ENCODE measurements at places on chromosomes 6 and 20. TPM values are rescaled to one million over a fixed set of nuclear protein-coding genes. Genes with fewer than 3 reads are reported as not detected.

GRCh38 chr6:116561377-116562018 is 7.9 kb downstream of the CALHM4 start:
- H3K27me3 ChIP-seq: no peaks in the 10 kb centered on the region
- no peak overlapping the region for H3K4me3 ChIP-seq
- no peaks in the 10 kb centered on the region for H3K36me3 ChIP-seq
- no peak overlapping the region for H3K27ac ChIP-seq

DNA sequence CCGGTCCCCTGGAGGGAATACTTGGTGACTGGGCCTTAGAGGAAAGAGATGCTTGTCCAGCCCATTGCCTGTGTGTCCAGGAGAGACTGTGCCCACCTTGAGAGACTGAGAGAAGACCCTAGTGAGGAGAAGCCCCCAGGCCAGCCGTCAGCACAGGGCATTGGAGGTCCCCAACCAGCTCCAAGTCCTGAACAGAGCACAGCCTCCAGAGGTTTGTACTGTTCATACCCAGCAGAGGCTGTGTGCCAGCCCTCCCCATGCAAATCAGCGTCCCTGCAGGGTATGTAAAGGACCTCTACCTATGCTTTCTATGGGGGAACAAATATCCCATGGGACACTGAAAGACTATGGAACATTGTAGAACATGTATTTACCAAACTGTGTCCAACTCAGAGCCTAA is 8.4 kb downstream of the HLA-E start:
- peak; percentile 55 for DNase-seq
- H3K27ac ChIP-seq: no peak overlapping the region
- peaks cover 7% of the 10 kb centered on the region for H3K4me1 ChIP-seq
- no peaks in the 10 kb centered on the region for H3K36me3 ChIP-seq
- H3K4me3 ChIP-seq: no peak overlapping the region
- H3K27me3 ChIP-seq: no peaks in the 10 kb centered on the region

DNA sequence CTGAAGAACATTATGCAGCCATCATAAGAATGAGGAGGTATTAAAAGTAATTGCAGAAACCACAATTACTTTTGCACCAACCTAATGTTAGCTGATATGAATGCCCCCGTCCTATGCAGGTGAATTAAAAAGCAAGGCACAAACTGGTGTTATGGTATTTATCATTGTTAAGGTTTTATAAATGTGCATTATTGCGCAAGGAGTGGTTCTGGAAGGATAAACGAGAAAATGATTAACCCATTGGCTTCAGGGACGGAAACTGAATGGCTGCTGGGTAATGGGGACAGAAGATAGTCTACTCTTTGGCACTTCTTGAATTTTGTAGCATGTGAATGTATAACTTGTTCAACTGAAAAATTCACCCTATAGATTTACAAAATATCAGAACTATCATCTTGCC is 148.6 kb upstream of the SALL4 start:
- H3K4me1 ChIP-seq: no peaks in the 10 kb centered on the region
- H3K27me3 ChIP-seq: no peaks in the 10 kb centered on the region
- H3K36me3 ChIP-seq: no peaks in the 10 kb centered on the region
- no peak overlapping the region for H3K27ac ChIP-seq
- no peak for DNase-seq
- no peak overlapping the region for H3K4me3 ChIP-seq

GRCh38 chr20:38460040-38460623 is 12.5 kb upstream of the RALGAPB start:
- peaks cover 13% of the 10 kb centered on the region for H3K4me1 ChIP-seq
- no peak overlapping the region for H3K27ac ChIP-seq
- no peak overlapping the region for H3K4me3 ChIP-seq
- no peaks in the 10 kb centered on the region for H3K36me3 ChIP-seq
- DNase-seq: no peak
- H3K27me3 ChIP-seq: no peaks in the 10 kb centered on the region

DNA sequence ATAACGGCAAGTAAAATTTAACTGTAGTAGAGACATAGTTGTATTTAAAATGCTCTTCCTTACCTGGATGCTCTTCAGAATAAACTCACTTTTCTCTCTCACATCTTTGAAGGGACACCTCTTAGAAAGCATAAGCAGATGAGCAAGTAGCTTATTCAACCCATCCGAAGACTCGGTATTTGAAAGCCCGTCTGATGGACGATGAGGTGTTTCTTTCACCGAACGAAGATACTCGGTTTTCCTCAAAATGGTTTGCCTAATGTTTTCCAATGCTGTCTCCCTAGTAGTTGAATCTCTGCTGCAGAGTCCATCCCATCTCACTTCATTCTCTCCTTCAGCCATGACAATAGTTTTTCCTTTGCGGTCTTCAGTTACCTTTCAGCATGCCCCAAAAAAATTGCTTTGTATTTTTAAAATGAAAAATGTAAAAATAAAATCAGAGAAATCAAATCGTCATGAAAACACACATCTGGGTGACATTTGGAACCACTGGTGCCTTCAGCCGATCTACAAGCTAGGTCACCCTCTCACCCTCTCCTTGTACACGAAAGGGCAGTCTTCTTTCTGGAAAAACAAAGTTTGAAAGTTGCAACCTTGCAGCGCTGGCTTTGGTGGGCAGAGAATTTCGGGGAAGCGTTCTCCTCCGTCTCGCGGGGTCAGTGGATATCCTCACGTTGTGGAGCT is 772 bp downstream of the SESN1 start:
- no peak overlapping the region for H3K27ac ChIP-seq
- H3K4me3 ChIP-seq: peak overlapping the region; percentile 93
- no peaks in the 10 kb centered on the region for H3K27me3 ChIP-seq
- peak; percentile 60 for DNase-seq
- H3K4me1 ChIP-seq: peaks cover 37% of the 10 kb centered on the region
- H3K36me3 ChIP-seq: no peaks in the 10 kb centered on the region

DNA sequence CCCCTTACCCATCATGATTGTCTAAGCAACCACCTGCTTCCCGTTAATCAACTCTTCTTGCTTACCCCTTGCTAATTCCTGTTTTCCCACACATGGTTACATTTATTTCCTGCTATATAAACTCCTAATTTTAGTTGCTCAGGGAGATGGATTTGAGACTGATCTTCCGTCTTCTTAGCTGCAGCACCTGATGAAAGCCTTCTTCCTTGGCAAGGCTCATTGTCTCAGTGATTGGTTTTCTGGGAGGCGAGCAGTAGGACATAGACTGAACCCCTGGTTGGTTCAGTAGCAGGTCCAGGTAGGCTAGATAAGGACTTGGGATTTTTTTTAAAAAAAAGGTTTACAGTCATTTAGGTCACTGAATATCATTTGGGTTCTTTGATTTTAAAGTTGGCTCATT is 50.4 kb downstream of the PRND start:
- DNase-seq: no peak
- 0 out of 2 replicates have a peak, but pooled peaks cover 2% of the 10 kb centered on the region for H3K36me3 ChIP-seq
- H3K27me3 ChIP-seq: no peaks in the 10 kb centered on the region
- H3K4me3 ChIP-seq: no peak overlapping the region
- peaks cover 2% of the 10 kb centered on the region for H3K4me1 ChIP-seq
- H3K27ac ChIP-seq: no peak overlapping the region

DNA sequence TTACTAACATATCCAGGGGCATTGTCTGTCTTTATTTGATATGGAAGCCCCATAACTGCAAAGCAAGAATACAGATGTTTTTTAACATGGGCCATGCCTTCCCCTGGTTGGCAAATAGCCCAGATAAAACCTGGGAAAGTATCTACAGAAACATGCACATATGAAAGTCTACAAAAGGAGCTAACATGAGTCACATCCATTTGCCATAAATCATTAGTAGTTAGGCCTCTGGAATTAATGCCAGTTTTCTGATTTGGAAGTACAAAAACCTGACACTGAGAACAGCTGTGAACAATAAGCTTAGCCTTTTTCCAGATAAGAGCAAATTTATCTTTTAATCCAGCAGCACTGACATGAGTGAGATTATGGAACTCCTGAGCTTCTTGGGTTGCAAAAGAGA is 418.0 kb upstream of the IMPG1 start:
- no peak for DNase-seq
- H3K4me1 ChIP-seq: no peaks in the 10 kb centered on the region
- no peaks in the 10 kb centered on the region for H3K27me3 ChIP-seq

DNA sequence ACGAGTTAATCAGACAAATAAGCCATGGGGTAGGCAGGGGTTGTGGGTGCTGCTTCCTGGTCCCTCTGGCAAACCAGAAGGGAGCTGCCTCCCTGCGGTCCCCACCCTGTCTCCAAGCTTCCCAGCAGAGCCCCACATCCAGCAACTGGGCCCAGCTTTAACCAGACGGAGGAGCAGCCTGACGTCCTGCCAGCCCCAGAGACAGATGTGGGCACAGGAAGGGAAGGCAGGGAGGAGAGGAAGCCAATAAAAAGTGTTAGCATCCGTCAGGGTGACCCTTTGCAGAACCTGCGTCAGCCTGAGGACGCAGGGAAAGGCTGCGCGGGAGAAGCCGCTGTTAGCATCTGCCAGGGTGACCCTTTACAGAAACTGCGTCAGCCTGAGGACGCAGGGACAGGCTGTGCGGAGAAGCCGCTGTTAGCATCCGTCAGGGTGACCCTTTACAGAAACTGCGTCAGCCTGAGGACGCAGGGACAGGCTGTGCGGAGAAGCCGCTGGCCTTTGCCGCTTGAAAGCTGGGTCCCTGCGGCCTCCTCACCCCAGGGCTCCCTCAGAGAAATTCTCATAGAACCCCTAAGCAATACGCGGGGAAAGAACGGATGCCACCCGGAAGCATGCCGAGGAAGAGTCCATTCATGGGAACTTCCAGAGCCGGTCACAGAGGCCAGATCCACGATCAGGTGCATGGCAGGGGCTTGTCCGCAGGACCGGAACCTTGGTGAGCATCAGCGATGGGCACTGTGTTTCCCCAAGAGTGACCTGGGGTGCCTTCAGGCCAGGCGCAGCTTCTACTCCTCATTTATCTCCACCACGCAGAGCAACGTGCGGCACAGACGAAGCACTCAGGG is 15.9 kb downstream of the DLL1 start:
- peaks cover 8% of the 10 kb centered on the region for H3K4me1 ChIP-seq
- no peaks in the 10 kb centered on the region for H3K36me3 ChIP-seq
- no peak overlapping the region for H3K4me3 ChIP-seq
- DNase-seq: no peak

Gene ZNF217
- total RNA-seq: 2.2 TPM

Gene EFCAB8
- total RNA-seq: 0.25 TPM

Gene TNFRSF6B
- 2.5 TPM for total RNA-seq

Gene OXT
- not detected for total RNA-seq

Gene VSX1
- total RNA-seq: not detected

Data from Karpas-422 (cell line).